ENCODE measurements at places on chromosomes 3 and 15.

- no peak for DNase-seq
Observed at GRCh38 chr3:97613139-97613538, 151.4 kb upstream of the ARL6 start.

DNA sequence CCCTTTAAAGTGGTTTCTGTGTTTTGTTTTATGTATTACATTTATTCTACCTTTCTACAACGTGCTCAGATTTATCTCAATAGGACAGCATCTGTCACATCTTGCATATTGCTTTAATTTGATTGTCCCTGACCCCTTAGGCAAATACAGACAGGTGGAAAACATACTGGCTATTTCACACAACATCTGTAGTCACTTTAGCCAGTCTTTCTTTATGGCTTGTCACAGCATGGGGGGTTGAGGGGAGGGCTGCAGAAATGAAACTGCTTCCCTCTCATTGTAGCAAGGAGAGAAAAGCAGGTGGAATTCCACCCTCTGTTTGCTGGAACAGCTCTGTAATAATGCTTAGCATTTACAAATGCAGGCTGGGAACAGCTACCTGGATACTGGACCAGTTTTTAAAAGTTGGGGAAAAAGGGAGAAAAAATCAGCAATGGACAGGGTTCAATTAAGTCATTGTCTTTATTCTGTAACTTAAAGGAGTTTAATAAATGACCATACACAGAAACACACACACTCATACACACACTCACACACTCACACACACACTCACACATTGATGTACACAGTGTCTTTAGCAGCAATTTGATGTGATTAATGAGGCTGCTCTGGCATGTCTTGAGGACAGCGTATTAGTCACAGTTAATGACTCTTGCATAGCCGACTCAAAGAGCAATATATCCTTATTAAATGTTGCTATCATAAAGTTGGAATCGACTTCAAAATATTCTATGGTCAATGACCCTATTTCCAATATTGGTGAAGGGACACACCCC lies 283.7 kb upstream of the GBE1 start:
- no peak for DNase-seq

DNA sequence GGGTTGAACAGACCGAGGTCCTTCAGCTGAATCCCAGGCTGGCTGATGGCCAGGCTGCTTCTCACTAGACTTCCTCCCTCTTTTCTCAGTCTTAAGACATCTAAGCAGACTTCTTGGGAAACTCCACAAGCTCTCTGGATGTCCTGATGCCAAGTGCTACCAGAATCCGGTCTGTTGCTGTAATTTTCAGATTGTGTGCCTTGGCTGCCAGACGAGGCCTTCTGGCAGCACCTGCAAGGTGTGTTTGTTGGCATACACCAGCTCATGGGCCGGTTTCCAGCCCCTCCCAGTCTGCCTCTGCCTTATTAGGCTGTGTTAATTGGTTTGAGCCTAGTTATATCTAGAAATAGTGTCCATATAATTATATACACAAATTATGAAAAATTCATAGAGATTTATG lies 120.6 kb downstream of the TNIK start:
- no peak for DNase-seq

DNA sequence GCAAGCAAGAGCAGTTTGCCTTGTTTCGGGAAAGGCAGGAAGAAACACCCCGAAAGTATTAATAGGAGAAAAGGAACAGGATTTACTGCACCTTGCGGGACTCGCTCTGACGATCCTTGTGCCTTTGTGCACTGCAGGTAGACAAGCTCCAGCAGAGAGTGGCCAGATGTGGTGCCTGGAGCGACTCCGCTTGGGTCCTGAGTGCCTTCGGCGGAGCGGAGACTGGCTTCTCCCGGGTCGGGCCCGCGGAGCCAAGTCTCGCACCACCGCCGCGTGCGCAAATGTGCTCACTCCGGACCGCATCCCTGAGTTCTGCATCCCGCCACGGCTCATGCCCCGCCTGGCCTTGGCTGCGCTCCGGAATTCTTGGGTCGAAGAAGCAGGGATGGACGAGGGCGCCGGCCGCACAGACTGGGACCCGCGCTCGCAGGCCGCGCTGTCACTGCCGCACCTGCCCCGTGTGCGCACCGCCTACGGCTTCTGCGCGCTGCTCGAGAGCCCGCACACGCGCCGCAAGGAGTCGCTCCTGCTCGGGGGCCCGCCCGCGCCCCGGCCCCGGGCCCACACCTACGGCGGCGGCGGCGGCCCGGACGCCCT lies 769 bp downstream of the C2CD4A start:
- peak; percentile 58 for DNase-seq

GRCh38 chr3:55724821-55725220 lies 237.7 kb upstream of the WNT5A start:
- DNase-seq, result no peak

DNA sequence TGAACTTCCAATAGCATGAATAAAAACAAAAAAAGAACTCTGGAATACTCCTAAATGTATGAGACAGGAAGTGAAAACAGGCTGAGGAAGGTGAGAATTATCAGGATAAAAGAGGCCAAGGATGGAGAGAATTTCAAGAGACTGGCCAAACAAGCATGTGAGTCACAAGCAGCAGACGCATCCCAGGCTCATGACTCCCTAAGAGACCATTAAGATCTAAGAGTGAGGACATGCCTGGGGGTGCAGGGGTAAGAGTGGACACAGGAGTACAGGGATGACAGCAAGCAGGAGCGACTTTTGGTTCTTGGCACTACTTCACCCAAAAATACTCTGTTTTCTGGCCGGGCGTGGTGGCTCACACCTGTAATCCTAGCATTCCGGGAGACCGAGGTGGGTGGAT lies 7.1 kb downstream of the SCAMP2 start:
- peak; percentile 87 for DNase-seq

DNA sequence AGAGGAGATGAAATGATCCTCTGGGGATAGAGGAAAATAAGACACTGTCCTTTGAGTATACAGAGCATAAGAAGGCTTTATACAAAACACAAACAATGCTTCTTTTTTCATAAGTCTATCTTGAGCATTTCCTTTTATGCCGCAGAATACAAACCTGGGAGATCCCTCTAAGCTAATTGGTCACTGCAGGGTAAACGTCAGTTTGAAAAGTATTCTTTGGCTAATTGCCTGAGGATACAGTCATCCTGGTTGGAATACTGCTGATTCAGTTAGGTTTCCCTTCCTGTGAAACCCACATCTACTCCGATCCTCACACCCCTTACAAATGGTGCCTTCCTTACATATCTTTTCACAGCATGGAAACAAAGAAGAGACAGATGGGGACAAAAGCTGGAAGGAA lies 10.6 kb downstream of the WNT5A start:
- DNase-seq, result no peak

- DNase-seq, result peak; percentile 59
Observed at GRCh38 chr15:38073178-38073946, 138.9 kb downstream of the TMCO5A start.

DNA sequence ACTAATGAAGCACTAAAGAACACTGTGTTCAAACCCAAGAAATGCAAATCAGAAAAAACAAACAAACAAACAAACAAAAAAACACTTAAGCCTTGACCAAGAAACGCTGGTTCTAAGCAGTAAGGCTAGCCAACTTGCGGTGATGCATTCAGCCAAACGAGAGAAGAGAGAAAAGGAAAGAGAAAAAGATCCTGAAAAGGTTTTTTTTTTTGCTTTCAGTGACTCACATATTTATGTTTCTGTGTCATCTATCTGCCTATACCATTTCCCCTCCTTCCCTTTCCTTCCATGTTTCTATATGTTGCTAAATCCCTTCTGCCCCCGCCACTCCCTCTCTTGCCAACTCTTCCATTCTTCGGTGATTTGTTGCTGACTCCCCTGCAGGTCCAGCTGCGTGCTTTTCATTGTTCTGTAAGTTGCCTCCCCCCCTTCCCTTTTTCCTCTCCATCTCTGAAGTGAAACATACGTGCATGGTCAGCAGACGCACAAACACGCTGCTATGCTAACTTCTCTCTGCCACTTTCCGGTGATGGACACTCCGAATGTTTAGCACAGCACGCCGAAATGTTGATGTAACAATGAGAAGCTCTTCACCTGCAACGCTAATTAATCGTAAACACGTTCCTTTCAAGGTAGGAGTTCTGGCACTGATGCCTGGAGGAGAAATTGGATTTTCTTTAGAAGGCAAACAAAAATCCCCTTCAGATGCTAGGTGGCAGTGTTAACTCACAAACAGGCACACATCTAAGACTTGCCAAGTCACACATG lies 154.4 kb downstream of the TUSC7 start:
- DNase-seq, result peak; percentile 58

GRCh38 chr3:21256932-21257331 lies 494.1 kb downstream of the ZNF385D start:
- no peak for DNase-seq

- no peak for DNase-seq
Observed at GRCh38 chr15:29615791-29616190, 206.5 kb downstream of the TJP1 start.

DNA sequence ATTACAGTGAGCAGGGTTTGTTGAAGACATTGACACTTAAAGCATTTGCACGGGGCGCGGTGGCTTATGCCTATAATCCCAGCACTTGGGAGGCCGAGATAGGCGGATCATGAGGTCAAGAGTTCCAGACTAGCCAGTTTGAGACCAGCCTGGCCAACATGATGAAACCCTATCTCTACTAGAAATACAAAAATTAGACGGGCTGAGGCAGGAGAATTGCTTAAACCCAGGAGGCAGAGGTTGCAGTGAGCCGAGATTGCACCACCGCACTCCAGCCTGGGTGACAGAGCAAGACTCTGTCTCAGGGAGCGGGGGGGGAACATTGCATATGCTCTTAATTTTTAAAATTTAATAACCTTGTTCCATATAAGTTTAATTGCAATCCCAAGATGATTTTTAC lies 11.9 kb downstream of the STT3B start:
- DNase-seq, result no peak

- DNase-seq, result peak; percentile 82
Observed at GRCh38 chr3:40985195-40985594, 214.1 kb upstream of the CTNNB1 start.

DNA sequence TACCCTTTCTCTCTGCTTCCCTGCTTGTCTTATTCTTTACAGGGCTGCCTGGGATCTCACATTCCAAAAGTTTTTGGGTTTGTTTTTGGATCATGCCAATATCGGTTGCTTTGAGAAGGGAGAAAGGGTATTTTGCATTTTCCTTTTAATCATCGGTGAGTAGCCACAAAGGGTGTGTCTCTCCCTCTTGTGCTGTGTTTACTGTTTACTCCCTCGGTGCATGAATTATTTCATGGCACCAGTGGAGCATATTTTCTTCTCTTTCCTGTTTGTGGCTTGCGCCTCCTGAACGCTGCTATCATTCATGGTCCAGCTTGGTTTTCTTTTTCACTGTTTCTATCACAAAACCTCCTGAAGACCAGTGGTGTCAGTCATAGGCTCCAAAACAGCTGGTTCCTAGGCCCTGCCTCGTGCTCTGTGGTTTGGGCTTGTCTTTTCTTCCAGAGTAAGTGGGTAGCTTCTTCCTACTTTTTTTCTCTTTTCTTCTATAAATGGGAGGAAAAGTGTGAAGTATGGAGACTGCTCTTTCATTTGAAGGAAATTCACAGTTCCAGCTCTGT lies 54.9 kb downstream of the IGF1R start:
- DNase-seq, result no peak

GRCh38 chr3:13616359-13616758 lies 67.4 kb downstream of the FBLN2 start:
- no peak for DNase-seq

GRCh38 chr15:38668898-38669391 lies 104.3 kb upstream of the RASGRP1 start:
- no peak for DNase-seq

DNA sequence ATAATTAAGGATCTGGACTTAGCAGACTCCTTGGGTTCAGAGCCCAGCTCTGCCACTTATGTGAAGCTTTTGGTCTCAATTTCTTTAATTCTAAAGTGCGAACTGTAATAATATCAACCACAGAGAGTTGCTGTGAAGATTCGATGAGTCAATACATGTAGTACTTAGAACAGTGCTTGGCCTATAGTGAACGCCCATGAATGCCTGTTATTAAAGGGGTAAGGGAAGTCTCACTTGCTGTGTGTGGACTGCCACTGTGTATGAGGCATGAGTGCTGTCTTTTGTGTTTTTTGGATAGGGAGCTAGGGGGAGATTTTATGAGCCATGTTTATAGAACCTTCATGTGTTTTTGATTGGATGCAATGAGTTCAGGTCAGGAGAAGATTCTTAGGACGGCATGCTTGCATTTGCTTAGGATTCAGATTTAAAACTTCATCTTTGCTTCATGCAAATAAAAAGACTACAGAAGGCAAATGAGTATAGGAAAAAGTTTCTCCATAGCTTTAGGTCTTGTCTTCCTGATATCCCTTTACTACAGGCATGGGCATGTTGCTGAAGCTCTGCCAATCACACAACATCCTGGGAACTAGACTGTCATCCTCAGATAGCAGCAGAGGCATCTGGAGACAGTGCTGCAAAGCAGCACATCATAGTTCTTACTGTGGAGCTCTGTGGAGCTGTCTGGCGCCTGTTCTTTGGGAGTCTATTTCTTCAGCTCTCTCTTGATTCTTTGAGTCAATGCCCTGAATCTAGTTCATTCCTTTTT lies 50.0 kb downstream of the PLS1 start:
- no peak for DNase-seq

DNA sequence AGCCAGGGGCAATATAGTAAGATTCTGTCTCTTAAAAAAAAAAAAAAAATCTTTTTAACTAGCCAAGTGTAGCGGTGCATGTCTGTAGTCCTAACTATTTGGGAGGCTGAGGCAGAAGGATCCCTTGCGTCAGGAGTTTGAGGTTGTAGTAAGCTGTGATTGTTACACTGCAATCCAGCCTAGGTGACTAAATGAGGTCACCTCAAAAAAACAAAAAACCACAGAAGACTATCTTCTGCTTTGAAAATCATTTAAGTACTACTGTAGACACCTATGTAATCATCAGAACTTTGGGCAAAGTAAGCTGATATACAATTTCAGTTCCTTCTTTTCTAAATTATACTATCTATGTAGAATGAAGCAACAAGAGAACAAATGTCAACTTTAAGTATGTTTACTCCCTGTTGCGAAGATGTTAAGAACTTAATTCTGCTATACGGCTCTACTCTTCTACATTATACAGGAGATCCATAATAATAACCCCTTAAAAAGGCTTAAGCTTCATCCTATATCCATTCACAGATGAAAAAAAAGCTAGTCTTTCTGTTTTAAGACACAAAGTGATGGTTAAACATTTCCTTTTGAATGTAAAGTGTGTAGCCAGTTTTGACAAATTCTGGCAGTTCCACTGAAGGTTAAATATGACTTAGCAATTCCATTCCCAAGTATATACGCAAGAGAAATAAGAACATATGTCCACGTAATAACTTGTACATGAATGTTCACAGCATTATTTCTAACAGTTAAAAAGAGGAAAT lies 15.2 kb downstream of the DAZL start:
- no peak for DNase-seq

DNA sequence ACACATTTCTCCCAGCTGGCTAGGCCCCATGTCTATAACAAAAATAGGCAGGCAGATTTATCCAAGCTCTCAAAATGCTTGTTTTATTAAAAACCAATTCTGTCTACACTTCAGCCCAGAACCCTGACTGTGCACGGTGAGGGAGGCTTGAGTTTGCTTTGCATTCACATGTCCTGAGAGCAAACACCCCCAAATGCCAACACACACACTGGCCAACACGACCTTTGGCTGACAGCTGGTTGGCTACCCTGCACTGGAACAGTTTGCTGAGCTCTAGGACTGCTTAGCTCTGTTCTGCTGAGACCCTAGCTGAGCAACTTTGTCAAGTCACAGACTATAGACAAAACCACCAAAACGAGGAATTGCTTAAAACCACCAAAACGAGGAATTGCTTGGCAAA lies 3.6 kb downstream of the STIMATE start:
- DNase-seq, result peak; percentile 27
